ENCODE measurements at places on chromosomes 4 and X.

DNA sequence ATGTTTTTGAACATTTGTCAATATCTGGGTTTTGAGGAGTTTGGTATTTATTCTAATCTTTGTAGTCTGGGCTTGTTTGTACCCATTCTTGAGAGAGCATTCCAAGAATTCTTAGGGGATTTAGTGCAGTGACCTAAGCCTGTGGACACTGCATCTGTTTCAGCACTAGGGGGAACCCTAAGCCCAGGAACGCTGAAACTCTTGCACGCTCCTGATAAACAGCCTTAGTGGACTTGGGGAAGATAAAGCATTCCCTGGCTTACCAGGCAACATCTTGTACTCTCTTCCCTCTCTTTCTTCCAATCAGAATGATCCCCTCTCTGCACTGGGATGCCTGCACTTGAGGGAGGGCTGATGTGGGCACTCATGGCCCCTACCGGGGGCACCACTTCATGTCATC, 654.9 kb upstream of the HTR2C start:
- DNase-seq, result no peak

GRCh38 chrX:118495958-118496762, 545 bp downstream of the DOCK11 start:
- DNase-seq, result peak; percentile 43

- DNase-seq, result no peak
Observed at GRCh38 chr4:102298716-102299115, 46.6 kb downstream of the SLC39A8 start.

DNA sequence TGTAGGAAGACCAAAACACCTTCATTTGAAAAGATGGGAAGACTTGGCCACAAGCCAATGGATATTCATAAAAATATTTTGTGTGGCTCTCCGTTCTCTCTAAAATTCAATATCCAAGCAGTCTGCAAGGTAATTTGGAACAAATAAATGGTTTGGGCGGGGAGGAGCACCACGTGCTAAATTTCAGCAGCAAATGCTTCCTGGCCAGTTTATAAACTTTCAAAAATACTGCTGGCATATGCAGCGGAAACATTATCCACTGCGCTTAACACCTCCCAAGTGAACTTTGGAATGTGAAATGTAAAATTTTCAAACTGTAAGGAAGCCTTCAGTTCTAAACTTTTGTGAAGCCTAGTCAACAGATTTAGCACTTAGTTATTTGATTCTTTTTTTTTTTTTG, 191.0 kb downstream of the NSUN7 start:
- DNase-seq, result no peak

- DNase-seq, result no peak
Observed at GRCh38 chr4:23630110-23630509, 259.7 kb downstream of the PPARGC1A start.

- DNase-seq, result no peak
Observed at GRCh38 chr4:185833055-185833598, 21.1 kb upstream of the SORBS2 start.

DNA sequence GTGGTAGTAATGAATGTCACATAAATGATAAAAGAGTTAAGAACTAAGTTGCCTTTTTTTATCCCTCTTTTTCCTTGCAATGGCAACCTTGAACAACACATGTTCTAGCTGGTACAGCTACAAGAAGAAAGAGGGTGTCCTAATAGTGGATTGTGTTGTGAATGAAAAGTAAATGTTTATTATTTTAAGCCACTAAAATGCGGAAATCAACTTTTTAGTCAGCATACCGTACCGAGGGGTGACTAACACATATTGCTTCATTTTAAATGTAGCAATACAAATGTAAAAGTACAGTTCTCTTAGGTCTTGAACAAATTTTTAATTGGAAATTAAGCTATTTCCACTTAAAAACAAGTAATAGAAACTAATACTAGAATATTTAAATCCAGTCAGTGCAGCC, 17.7 kb upstream of the AP1AR start:
- DNase-seq, result no peak

- no peak for DNase-seq
Observed at GRCh38 chr4:15717657-15718416, 15.0 kb downstream of the BST1 start.

- no peak for DNase-seq
Observed at GRCh38 chrX:52983321-52984000, 25.1 kb upstream of the FAM156A start.

- DNase-seq, result no peak
Observed at GRCh38 chrX:133232331-133232730, 14.2 kb upstream of the TFDP3 start.

- DNase-seq, result no peak
Observed at GRCh38 chr4:10121568-10122208, 5.1 kb upstream of the WDR1 start.

DNA sequence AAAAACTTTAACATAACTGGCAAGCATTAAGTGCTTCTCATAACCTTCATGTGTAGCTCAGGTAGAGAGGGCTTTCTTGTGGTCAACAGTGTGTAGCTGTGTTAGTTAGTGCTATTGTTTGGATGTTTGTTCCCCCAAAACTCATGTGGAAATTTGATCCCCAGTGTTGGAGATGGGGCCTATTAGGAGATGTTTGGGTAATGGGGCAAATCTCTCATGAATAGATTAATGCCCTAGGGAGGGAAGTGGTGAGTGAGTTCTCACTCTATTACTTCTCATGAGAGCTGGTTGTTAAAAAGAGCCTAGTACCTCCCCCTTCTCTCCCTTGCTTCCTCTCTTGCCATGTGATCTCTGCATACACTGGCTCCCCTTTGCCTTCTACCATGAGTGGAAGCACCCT, 16.5 kb upstream of the SLC25A43 start:
- DNase-seq, result no peak

GRCh38 chr4:20318909-20319277, 67.2 kb downstream of the SLIT2 start:
- no peak for DNase-seq

DNA sequence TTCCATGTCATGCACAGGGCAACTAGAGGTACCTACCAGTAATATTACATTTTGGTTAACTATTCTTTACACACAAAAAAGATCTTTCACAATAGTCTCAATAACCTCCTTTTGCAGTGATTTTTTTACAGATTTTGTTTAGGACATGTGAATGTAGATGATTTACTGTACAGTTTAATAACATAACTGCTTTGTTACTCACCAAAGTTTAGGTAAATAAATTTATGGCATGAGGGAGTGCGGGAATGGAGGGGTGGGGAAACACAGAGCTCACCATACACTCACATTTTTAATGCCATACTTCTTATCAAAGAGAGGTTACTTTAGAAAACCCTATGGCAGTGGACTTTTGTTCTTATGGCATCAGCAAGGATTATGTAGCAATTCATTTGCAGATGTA, 93.1 kb upstream of the TEX13A start:
- DNase-seq, result no peak

GRCh38 chr4:155047755-155048154, 160.7 kb upstream of the NPY2R start:
- no peak for DNase-seq

GRCh38 chr4:81509191-81509590, 37.5 kb upstream of the RASGEF1B start:
- no peak for DNase-seq

- no peak for DNase-seq
Observed at GRCh38 chr4:71066737-71067716, 73.6 kb downstream of the DCK start.

Data from stimulated activated CD4-positive, alpha-beta T cell treated with anti-CD3 and anti-CD28 coated beads, Interleukin-12 subunit alpha, Interleukin-12 subunit beta, amount 100 ng/mL, for 24 hours (primary cell).